GM13977 (cell line): ENCODE measurements at places on chromosomes 2 and 18.

DNA sequence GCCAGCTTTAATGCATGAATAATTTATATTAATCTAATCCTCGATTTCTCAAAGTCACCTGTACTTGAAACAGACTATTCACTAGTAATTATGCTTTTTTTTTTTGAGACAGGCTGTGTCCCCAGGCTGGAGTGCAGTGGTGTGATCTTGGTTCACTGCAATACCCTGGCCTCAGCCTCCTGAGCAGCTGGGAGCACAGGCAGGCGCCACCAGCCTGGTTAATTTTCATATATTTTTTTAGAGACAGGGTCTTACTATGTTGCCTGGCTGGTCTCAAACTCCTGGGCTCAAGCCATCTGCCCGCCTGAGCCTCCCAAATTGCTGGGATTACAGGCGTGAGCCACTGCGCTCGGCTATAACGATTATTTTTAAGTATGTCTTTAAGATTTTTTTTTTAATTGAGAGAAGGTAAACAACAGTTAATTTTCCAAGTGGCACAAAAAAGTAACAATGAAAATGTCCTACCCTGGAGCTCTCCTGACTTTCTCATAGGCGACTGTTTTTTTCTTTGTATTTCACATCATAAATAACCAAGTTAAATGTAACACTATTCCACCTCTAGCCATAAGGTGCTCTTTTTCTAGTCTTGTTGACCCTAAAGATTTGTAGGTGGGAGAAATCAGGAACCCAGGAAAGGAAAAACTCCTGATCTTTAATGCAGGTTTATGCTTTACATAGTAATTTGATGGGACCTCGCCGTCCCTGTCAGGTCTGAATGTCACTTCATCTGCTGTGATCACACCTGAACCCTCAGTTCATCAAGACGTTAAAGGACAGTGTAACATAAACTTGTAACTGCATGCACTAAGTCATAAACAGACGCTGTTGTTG lies 1.3 kb upstream of the ANKRD12 start:
- no peak for DNase-seq

DNA sequence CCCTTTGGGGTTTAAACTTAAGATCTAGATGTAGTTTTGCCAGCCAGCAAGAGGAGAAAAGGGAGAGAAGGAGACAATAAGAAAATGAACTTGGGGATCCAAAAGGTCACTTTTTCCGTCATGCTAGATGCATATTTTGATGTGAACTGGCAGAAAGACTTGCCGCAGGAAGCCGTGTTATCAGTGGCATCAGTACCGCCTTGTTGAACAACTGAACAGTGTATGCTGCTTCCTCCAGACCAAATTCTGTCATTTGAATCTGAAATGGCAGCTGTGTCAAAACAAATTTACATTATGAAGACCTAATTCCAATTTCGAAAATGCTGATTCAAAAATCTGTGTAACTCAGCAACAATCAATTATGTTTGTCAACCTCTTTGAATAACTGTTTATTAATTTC lies 42.1 kb downstream of the TMEM200C start:
- no peak for DNase-seq

DNA sequence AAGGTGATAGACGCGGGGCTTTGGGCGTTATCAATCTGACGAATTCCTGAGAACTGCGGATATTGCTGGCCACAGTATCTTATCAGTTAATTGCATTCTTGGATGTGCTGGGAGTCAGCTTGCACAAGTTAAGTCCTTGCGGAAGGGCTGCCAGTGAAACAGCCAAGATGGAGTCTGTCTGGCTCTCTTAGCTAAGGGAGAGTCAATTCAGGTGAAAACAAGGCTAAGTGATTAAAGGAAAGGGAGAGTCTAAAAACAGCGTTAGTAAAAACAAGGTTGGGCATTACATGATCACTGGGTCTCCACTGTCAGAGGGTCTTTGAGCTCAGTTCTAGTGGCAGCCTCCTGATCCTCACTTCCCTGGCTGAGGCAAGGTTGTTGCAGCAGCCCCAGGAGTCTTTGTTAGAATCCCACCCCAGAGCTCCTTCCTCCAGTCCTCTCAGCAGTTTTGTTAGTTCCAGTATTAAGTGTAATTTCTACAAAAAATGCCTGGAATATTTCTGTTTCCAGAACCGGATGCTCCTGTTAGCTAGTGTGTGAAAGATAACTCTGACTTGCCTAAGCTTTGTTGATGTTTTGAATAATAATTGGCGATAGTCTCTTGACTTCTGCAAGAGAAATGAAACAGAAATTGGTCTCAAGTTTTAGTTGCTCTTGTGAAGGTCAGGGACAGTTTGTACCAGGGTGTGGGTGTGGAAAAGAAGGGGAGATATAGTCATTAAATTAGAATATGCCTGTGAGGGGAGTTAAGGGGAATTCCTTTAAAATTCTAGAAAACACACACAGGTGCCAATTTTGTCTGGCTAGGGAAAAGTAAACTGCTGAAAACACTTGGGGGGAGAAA lies 10.6 kb downstream of the CFLAR start:
- DNase-seq = no peak

DNA sequence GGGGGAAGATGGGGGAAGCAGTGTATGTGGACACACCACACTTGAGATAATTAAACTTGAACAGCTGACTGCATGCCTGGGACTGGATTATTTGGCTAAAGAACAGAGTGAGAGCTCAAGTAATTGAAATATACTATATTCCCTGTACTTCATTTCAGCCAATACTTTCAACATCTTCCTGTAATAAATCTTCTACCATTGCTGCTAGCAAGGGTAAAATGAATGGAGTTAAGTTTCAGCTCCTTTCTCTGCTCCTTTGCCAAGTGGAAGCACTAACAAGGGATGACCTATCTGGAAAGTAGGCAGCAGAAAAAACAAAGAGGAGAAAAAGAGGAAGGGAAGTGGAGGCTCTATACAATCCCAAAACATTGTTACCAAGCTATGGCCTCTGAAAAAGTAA lies 50.9 kb downstream of the MMADHC start:
- DNase-seq = no peak

DNA sequence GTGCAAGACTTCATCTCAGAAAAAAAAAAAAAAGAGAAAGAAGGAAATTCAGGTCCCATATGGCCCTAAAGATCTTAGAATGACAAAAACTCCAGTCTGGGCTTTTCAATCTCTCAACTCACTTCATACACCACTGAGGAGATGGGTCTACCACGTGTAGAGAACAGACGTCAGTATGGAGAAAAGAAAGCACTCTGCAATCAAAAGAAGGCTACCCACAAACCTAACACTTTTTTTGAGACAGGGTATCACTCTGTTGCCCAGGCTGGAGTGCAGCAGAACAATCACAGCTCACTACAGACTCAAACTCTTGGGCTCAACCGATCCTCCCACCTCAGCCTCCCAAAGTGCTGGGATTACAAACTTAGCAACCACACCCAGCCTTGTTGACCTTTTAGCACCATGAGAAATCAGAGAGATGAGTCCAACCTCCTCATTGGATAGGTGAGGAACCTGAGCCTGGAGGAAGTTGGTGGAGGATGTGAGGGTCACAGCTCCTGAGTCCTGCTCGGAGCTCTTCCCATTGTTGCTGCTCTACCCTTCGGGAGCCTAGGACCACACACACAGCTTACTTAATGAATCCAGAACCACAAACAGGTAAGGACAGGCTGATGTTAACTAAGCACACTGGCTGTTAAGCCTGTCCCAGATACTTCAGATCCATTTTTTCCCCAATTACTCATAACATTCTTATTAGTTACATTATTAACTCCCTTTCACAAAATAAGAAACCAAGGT lies 23.7 kb downstream of the TBC1D8 start:
- no peak for DNase-seq

GRCh38 chr2:171745141-171745540 lies 57.9 kb downstream of the DYNC1I2 start:
- no peak for DNase-seq

DNA sequence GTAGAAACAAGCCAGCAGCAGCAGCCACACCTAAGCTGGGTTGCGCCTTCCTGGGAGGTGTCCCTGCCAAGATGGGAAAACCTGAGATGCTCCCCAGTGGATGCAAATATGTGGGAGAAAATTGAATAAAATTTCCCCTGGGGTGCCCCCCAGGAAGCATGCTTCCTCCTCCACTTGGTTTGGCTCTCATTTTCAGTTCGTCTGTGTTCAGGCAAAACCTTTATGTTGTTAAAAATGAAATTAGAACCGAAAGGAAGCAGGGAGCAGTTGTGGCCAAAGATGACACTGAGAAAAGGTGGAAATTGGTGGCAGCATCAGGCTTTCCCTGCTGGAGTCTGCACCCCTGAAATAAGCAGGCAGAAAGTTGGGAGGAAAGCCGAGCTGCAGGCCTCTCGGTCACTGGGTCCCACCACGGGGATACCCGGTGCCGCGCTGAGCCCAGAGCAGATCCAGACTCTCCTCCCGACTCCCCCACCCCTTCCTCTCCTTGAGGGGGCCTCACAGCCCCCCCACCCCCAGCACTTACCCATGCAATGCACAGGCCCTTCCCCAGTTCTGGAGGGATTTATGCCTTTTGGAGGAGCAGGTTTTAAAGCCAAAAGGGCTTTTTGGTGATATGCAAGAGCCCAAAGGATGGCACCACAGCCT lies 267.7 kb upstream of the SPRED2 start:
- DNase-seq = no peak

- DNase-seq = no peak
These were observed 164.7 kb downstream of the DNAH7 start for GRCh38 chr2:195903956-195904355.

DNA sequence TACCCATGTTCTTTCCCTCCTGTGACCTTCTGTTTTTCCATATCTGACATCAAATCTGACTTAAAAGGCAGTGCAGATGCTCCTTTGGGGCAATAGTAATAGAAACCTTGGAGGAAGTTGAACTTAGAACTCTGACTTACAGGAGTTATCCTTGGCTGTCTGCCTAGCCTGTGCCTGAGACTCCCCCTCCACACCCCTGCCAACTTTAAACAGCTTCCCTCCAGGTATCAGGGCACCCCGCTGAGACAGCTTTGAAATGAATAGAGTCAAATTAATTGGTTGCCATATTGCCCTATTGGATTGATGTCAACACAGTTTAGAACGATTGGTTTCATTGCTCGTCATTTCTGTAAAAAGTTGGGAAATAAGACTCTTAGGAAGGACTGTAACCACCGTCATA lies 322.0 kb downstream of the PRKCE start:
- no peak for DNase-seq

DNA sequence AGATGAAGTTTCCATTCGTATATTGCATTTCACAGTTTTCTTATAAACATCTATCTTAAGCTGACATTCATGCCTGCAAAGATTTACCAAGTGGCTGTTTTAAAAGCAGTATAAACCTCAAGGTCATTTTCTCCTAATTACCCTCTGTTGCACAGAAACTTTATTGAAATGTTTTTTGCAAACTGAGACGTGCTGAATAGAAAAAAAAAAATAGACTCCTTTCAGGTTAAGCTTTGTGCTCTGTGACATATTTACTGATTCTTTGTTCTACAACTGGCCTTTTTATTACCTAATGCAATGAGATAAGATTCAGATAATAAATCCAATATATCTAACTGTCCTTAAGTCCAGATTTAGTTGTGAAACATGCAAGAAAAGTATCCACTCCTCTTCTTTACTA lies 938.7 kb downstream of the DSC3 start:
- DNase-seq = no peak

- no peak for DNase-seq
These were observed 228.9 kb downstream of the RBM43 start for GRCh38 chr2:151032741-151033191.

- DNase-seq = no peak
These were observed 26.4 kb downstream of the STPG4 start for GRCh38 chr2:47128705-47129104.

DNA sequence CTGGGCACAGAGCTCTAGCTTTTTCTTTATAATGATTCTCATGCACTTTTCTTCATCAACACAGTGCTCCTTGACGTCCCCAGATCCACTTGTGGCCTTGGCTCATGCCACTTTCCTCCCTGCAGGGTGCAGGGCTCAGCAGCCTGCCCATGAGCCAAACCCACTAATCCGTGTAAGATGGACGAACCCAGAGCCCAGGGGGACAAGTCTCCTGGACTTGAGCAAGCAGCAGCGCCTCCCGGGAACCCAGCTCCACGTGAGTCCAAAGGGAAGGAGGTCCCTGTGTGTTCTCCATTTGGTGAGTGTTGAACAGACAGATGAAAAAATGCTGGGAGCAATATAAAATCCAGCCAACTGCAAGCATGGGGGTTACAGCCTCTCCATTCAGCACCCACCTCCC lies 470.6 kb upstream of the HS6ST1 start:
- no peak for DNase-seq

DNA sequence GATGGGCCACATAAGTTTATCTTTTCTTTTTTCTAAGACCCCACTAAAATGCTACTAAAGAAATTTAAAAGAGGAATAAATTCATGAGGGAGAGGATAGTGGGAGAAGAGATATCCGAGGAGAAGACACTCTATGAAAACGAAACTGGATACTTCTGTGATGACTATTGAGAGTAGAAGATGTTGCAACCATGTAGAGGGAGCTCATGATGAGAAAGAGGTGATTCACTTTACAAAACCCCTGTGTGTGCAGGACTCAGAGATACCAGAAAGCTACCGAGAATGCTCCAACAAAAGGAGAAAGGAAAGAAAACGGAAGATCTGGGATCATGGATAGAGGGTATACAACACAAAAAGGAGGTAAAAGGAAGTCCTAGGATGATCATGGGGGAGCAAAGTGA lies 34.9 kb downstream of the SLC38A11 start:
- no peak for DNase-seq

GRCh38 chr2:235564884-235565530 lies 71.2 kb downstream of the AGAP1 start:
- no peak for DNase-seq

DNA sequence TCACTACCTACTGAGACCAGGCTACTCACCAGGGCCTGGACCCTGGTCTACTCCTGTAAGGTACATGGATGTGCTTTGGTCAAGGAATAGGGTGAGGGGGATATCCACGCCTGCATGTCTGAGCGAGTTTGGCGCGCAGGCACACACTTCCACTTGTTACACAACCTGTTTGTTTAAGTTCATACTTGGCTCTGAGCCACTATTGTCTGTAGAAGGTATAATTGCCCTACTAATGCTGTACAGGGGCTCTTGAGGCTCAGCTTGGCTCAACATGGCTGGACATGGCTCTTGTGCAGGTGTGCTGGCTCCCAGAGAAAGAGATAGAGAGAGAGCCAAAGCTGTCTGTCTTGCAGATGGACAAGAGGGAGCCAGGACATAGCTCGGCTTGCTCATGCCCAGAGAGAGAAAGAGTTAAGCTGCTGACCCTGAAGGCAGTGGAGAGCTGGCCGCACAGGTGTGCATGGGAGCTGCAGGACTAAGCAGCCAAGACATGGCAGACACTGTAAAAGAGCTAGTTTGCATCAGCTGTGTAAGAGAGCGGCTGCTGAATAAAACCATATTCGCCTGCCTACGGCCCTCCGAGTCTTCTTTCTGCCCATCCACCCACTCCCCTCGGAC lies 35.2 kb downstream of the NPPC start:
- no peak for DNase-seq

- no peak for DNase-seq
These were observed 49.7 kb upstream of the CCDC85A start for GRCh38 chr2:56133931-56134629.

GRCh38 chr2:6975988-6976387 lies 58.8 kb downstream of the RNF144A start:
- DNase-seq = no peak

DNA sequence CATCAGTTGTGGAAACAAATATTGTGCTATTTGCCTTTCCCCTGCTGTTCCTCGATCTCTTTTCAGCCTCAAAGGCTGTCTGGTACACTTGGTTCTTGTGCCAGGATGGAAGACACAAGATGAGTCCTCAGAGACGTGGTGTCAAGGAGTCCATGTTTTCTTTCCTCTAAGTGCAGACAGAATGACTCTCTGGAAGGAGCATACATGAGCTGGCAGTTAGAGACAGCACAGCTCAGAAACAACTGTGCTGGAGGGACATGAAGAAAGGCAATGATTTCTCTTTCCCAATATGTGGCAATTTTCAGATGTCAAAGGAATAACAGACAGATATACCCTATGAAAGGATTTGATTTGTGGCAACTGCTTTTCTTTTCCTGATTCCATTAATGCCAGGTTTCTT lies 162.2 kb downstream of the AFF3 start:
- DNase-seq = no peak
